Activated T-cell treated with anti-CD3 and anti-CD28 coated beads, Interleukin-2, amount 50 U/mL, for 1 hour (primary cell): ENCODE measurements at places on chromosomes 3 and 15.

DNA sequence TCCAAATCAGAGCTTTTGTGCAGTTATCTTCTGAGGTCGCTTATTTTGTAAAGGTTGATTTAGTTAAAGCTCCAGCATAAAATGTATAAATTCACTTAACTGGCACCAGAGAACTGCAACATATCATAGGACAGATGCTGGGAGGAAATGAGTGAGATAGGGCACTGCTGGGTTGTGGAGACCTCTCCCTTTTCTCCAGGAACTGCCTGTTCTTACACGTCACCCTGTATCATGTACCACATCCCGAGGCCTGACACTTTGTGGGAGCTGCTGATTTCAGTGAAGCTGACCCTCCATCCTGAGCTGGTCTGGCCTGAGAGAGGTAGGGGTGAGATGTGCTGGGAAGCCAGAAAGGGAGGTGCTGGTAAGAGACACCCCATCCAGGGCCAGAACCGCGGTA, 213.8 kb upstream of the FEZF2 start:
- DNase-seq, result no peak

- DNase-seq, result no peak
Observed at GRCh38 chr15:66997212-66997611, 68.2 kb upstream of the SMAD3 start.

- no peak for DNase-seq
Observed at GRCh38 chr15:55552451-55552850, 35.7 kb downstream of the PYGO1 start.

DNA sequence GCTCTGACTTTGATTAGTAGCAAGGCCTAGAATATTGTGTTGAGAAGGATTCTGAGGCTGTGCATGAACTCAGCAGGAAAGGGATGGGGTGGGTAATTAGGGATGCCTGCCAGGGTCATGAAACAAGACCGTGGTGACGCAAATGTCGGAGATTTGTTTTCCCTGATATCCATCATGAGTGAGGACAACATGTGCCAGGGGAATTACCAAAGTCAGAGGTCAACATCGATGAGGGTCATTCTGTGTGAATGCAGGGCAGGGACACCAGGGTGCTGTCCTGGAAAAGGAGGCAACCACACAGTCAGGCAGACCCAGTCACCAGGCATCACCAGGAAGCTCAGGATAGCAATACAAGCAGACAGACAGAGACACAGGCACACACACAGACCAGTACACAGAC, 52.2 kb downstream of the SLCO2A1 start:
- DNase-seq, result no peak

DNA sequence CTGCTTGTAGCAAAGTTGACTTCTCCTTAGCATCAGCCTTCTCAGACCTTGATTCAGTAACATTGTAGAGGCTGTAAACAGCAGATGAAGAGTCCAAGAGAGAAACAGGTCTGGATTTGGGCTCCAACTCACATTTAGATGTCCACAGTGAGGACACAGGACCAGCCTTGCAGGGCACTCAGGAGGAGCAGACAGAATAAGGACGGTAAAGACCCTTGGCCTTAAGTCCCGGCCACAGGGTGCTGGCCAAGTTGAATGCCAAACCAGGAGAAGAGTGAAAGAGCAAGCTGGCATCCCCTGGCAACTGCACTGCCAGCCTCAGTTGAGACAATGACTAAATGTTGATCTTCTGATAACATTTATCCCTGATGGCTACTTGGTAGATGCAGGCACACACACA, 136.3 kb downstream of the LRRK1 start:
- no peak for DNase-seq

DNA sequence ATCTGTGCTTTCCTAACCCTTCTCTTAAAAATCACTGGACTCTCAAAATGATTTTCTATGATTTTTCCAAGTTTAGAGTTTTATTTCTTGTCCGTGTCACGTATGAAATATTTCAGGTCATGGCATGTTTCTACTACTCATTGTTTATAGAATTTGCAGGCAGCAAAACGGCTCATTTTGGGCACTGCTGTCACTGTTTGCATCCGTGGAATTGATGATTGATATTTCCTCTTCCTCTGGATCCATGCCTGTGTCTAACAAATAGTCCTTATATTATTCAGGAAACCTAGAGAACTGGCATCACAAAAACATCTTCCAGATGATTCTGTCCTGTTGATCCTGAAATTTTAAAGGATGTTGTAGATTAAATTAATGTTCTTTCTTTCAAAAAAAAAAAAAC, 47.6 kb downstream of the LARS2 start:
- DNase-seq, result no peak

DNA sequence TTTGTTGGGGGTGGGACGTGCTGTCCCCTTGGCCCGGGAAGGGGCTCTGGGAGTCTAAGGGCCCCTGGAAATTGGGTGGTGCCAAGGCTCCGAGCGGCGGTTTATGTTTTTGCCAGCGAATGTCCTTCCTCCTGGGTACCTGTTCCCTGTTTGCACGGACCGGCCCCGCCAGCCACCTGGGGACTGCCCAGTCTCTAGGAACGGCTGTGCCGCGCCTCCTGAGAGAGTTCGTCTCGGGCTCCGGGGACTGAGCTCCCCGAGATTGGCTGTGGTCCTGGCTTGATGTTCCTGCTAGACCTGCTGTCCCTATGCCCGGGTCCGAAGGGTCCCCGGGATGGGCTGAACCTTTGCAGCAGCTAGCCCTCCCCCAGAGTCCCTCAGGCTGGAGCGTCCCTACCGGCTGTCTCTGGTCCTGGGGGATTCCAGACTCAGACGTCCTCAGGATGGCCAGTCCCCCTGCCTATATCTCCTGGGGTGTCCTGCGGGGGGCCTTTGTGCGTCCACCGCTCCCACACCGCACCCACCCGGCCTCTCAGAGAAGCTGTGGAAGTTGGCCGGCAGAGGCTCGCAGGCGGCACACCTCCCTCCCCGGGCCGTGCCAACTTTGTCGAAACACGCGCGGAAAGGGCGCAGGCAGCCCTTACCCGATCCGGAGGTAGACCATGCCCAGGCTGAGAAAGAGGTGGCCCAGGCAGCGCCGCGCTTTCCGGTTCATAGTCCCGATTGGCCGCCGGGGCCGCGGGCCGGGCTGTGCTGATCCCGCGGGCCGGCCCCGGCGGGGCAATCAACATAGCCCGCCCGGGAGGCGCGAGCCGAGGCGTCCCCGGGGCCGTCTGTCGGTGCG, 547 bp downstream of the WNT7A start:
- DNase-seq, result peak; percentile 68

- no peak for DNase-seq
Observed at GRCh38 chr3:134693804-134694203, 43.0 kb upstream of the KY start.

DNA sequence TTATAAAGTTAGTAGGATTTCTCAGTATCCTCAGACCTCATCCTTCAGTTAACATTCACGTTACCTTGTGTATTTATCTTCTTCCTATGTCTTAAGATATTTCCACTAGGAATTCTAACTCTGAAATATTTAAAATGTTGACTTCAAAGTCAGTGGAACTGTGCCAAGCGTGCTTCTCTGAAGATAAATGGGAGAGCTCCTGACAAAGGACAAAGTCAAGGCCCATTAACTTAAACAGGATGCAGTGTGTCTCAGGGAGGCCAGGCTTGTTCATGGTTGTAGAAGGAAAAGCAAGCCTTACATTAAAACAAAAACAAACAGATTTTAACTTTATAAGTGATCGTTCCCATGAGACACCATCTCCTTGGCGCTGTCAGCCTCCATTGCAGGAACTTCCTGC, 41.5 kb downstream of the ABHD17C start:
- DNase-seq, result no peak

GRCh38 chr15:75763137-75763611, 50.5 kb upstream of the CSPG4 start:
- DNase-seq, result no peak

GRCh38 chr15:81043935-81044575, 43.3 kb downstream of the TLNRD1 start:
- DNase-seq, result no peak

GRCh38 chr3:66370179-66370578, 130.6 kb downstream of the LRIG1 start:
- no peak for DNase-seq

GRCh38 chr15:61081027-61081322, 148.1 kb downstream of the RORA start:
- no peak for DNase-seq

DNA sequence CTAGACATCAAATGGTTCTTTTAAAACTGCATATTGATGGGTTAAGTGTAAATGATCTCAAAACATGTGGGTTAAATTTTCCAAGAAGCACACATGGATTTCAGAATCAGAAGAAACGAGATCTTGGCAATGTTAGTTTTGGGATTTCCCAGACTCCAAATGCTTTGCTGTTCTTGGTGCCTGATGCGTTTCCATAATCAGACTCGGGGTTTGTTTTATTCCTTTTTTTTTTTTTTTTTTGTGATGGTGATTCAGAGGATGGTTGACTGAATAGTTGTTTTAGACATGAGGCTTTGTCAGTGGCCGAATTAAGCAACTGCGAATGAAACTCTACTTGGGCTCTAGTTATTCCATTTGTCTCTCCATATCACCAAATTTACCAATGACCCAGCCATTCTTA, 52.2 kb upstream of the FAM98B start:
- no peak for DNase-seq

- DNase-seq, result no peak
Observed at GRCh38 chr15:40340740-40341400, at the start of gene CCDC9B. Gene CCDC9B (minus strand): TSS chr15:40340939. CDS start chr15:40340819, 120 bp downstream.

DNA sequence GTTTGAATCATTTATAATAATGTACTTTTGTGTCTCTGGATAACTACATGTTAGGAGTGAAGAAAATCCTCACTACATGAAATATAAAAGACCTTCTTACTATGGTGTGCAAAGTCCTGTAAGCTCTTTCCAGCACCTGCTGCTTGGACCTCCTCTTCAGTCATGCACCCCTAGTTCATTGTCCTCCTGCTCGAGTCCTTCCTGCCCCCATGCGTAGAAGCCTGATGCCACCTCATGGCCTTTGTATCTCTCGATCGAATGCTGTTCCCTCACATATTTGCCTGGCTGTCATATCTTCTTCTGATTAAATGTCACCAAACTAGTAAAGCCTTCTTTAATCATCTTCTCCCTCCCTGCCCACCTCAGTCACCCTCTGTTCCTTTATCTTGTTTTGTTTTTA, 49.9 kb upstream of the SUCLG2 start:
- DNase-seq, result no peak

DNA sequence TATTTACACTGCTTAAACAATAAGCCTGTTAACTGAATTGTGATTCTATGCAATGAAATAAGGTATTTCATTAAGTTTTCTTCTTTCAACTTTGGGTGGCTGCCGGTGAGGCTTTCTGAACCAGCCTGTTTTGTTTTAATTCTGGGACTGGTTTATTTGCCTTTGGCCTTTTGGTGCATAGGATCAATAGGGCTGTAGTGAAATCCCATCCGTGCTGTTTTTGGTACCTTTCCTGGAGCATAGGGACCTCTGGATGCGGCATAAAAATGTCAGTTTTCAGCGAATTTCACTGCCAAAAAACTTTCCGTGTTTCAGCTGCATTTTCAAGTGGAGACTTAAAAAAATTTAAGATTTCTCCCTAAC, 514 bp downstream of the PLS1 start:
- no peak for DNase-seq

DNA sequence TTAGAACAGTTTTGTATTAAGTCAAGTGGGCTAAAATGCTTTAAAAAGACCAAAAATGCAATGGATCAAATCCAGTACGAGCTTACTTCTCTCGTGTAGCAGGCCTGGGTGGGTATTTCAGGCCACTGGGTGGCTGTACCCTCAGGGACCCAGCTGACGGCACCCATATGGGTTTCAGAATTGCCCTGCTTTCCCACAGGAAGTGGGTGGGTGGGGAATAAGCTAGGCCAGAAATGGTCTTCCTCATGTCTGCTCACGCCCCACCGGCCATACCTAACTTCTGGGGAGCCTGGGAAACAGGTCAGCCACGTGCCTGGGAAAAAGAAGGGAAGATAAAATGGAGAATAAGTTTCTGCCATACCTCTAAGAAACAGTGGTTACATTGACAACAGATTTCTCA, 20.3 kb downstream of the GPR160 start:
- DNase-seq, result no peak

DNA sequence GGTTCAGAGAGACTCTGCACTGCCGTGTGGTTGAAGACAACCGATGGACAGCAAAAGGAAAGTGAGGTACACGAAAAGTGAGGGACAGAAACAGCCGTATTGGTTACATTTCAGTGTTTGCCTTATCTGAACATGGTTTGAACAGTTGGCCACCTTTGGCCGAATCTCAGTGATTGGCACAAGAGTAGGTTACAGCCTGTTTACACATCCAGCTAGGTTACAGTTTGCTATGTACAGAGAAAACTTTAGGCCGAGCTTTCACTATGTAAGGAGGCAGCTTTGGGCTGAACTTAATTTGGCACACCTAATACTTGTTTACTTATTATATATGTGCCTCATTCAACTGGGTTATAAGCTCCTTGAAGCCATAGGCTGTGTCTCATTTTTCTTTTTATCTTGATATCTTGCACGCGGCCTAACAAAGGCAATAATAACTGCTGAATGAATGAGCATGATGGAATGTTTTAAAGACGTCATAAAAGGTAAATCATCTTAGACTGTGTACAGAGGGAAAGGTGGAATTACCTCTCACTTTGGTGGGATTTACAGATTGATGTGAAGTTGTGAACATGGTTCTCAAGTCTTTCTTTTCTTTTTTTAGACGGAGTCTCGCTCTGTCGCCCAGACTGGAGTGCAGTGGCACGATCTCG, 17.2 kb upstream of the GREM1 start:
- DNase-seq, result no peak

GRCh38 chr3:36696799-36697198, 67.6 kb downstream of the DCLK3 start:
- no peak for DNase-seq

DNA sequence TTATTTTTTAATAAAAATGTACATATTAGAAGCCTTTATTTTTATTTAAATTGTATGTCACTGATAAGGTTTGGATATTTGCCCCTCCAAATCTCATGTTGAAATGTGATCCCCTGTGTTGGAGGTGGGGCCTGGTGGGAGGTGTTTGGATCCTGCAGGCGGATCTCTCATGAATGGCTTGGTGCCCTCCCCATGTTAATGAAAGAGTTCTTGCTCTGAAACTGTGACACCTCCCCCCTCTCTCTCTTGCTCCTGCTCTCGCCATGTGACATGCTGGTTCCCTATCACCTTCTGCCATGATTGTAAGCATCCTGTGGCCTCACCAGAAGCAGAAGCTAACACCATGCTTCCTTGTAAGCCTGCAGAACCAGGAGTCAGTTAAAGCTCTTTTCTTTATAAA, 13.0 kb downstream of the AGTR1 start:
- no peak for DNase-seq

DNA sequence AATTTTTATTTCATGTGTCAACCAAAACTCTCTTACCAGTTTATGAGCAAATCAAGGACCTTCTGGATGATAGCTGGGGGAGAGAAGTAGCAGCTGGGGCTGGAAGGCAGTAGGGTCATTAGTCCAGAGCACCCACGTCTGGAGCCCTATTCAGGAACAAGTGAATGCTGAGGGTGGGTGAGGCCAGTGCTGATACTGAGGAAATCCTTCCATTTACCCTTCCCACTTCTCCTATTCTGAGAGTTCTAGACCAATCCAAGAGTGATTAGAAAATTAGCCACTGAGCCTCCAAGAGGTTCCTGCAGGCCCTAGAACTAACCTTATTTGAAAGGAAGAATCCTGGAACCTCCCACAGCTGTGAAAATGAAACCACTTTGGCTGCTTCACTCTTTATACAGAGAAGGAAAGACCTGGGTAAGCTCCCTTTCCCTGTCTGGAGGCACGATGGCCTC, 46.2 kb upstream of the VILL start:
- no peak for DNase-seq
